ENCODE measurements at places on chromosomes 7 and 10.
A peak's percentile ranks its signal among the peaks of the same experiment; 100 is the strongest.

DNA sequence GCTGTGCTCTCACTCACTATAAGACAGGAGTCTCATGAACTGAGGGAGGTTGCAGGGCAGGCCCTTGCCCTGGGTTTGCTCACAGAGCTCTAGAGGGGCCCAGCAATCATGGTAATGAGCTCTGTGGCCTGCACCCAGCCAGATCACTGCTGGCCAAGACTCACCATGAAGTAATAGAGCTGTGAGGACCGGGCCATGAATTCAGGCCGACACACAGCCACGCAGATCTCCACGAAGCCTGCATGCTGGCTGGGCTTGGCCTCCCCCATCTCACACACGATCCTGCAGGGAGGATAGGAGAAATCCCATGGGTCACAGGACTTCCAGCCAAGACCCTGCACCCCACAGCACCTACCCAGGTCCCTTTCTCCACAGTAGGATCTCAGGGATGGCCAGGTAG, 382.4 kb downstream of the PLXNA4 start:
- no peaks in the 10 kb centered on the region for H3K4me1 ChIP-seq
- no peaks in the 10 kb centered on the region for H3K36me3 ChIP-seq
- H3K27ac ChIP-seq = no peak overlapping the region
- DNase-seq = no peak
- H3K4me3 ChIP-seq = no peak overlapping the region

DNA sequence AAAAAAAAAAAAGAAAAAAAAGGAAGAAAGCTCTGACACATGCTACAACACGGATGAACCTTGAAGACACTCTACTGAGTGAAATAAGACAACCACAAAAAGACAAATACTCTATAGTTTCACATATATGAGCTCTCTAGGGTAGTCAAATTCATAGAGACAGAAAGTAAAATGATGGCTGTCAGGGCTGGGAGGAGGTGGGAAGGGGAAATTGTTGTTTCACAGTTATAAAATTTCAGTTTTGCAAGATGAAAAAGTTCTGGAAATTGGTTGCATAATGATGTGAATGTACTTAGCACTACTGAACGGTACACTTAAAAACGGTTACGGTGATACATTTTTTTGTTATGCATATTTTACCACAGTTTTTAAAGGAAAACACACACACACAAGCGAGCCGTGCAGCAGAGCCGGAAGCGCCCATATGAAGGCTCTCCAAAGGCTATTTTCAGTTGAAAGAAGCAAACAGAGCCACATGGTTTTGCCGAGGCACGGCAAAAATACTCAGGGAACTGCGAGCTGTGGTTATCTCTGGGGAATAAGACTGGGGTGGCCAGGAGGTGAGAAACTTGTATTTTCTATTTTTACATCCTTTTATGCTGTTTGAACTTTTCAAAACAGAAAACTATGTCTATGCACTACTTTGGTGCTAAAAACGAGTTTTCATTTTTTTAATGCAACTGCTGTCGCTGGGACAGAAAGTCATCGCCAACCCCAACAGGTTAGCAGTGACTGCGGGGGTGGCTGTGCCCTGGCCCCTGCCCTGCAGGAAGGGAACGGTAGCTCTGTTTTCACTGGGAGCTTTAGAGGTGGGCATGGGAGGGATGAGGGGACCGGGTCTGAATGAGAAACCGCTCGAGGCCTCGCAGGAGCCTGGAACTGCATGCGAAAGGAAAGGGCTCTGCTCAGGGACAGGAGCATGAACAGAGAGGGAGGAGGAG, 132.9 kb downstream of the OAT start:
- no peak for DNase-seq
- no peak overlapping the region for H3K4me3 ChIP-seq
- H3K27me3 ChIP-seq = no peaks in the 10 kb centered on the region
- no peak overlapping the region for H3K27ac ChIP-seq
- H3K4me1 ChIP-seq = no peaks in the 10 kb centered on the region

- no peak for DNase-seq
- no peak overlapping the region for H3K27ac ChIP-seq
- H3K4me1 ChIP-seq = peaks cover 7% of the 10 kb centered on the region
- H3K4me3 ChIP-seq = no peak overlapping the region
Observed at GRCh38 chr10:32148864-32149251, 92.6 kb upstream of the KIF5B start.

- H3K27ac ChIP-seq = no peak overlapping the region
- H3K4me3 ChIP-seq = no peak overlapping the region
- no peaks in the 10 kb centered on the region for H3K4me1 ChIP-seq
- no peaks in the 10 kb centered on the region for H3K36me3 ChIP-seq
- no peak for DNase-seq
- no peaks in the 10 kb centered on the region for H3K27me3 ChIP-seq
Observed at GRCh38 chr10:95796504-95796903, 40.5 kb downstream of the ENTPD1 start.

GRCh38 chr7:36344622-36345021, 45.0 kb upstream of the ANLN start:
- no peaks in the 10 kb centered on the region for H3K27me3 ChIP-seq
- no peaks in the 10 kb centered on the region for H3K36me3 ChIP-seq
- no peaks in the 10 kb centered on the region for H3K4me1 ChIP-seq

GRCh38 chr7:140656548-140657515, 15.9 kb upstream of the ADCK2 start:
- H3K27me3 ChIP-seq = no peaks in the 10 kb centered on the region
- no peaks in the 10 kb centered on the region for H3K36me3 ChIP-seq
- peak overlapping the region; percentile 26 for H3K4me3 ChIP-seq
- DNase-seq = no peak

DNA sequence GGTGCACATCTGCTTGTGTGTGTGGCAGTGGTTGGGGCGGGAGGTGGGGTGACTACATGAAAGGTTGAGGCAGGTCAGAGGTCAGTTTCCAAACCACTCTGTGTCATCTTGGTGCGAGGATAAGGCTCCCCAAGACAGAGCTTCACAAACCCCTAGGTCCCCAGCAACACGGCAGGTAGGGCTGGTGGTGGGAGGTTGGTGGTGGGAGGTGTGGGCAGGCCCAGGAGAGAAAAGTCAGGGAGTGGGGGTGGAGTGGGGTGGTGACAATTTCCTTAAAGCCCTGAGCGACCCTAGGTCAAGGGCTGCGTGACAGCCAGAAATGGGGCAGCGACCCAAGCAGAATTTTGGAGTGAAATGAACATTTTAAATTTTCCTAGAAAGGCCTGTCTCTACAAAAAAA, 1.6 kb upstream of the STRA8 start:
- DNase-seq = no peak
- no peak overlapping the region for H3K4me3 ChIP-seq
- H3K27ac ChIP-seq = no peak overlapping the region
- H3K27me3 ChIP-seq = no peaks in the 10 kb centered on the region
- no peaks in the 10 kb centered on the region for H3K36me3 ChIP-seq
- no peaks in the 10 kb centered on the region for H3K4me1 ChIP-seq

GRCh38 chr7:2094454-2095045, 138.2 kb downstream of the MAD1L1 start:
- peaks cover 4% of the 10 kb centered on the region for H3K4me1 ChIP-seq
- H3K27me3 ChIP-seq = no peaks in the 10 kb centered on the region
- DNase-seq = no peak
- H3K36me3 ChIP-seq = no peaks in the 10 kb centered on the region

- no peak overlapping the region for H3K4me3 ChIP-seq
- H3K4me1 ChIP-seq = no peaks in the 10 kb centered on the region
- no peaks in the 10 kb centered on the region for H3K27me3 ChIP-seq
- no peak for DNase-seq
- H3K27ac ChIP-seq = no peak overlapping the region
- H3K36me3 ChIP-seq = no peaks in the 10 kb centered on the region
Observed at GRCh38 chr7:158109364-158110033, 478.1 kb downstream of the PTPRN2 start.

- no peak for DNase-seq
- no peak overlapping the region for H3K27ac ChIP-seq
- peaks cover 7% of the 10 kb centered on the region for H3K4me1 ChIP-seq
- H3K4me3 ChIP-seq = no peak overlapping the region
Observed at GRCh38 chr10:117547716-117548668, 5.4 kb downstream of the EMX2 start.

GRCh38 chr7:113004726-113005454, 81.7 kb downstream of the GPR85 start:
- no peak for DNase-seq
- H3K4me1 ChIP-seq = no peaks in the 10 kb centered on the region
- H3K36me3 ChIP-seq = no peaks in the 10 kb centered on the region
- H3K27me3 ChIP-seq = no peaks in the 10 kb centered on the region
- no peak overlapping the region for H3K4me3 ChIP-seq

- no peaks in the 10 kb centered on the region for H3K4me1 ChIP-seq
- DNase-seq = no peak
- no peak overlapping the region for H3K4me3 ChIP-seq
Observed at GRCh38 chr7:69246758-69247157, 351.5 kb upstream of the AUTS2 start.

GRCh38 chr7:12638851-12639456, 48.5 kb upstream of the ARL4A start:
- H3K27me3 ChIP-seq = no peaks in the 10 kb centered on the region
- no peak for DNase-seq
- H3K4me1 ChIP-seq = no peaks in the 10 kb centered on the region
- no peak overlapping the region for H3K4me3 ChIP-seq
- H3K27ac ChIP-seq = no peak overlapping the region
- H3K36me3 ChIP-seq = no peaks in the 10 kb centered on the region

GRCh38 chr10:72765051-72765745, 73.3 kb downstream of the MCU start:
- H3K4me3 ChIP-seq = no peak overlapping the region
- no peak overlapping the region for H3K27ac ChIP-seq
- H3K4me1 ChIP-seq = no peaks in the 10 kb centered on the region
- no peaks in the 10 kb centered on the region for H3K36me3 ChIP-seq

DNA sequence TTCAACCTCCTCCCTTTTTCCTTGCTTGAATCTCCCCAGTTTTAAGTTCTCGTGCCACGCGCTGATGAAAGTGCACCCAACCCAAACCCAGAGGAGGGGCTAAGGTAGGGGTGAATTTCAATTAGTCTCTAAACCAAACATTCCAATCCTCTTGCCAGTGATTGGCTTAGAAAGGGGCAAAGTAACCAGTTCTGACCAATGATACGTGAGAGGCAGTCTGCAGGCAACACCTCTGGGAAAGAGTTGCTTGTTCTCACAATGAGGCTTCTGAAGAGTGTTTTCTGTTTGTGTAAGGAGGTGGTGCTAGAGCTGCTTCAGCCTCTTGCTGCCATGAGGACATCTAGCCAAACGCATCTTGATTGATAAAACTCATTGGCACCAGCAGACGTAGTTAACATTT, 21.8 kb downstream of the SLC35G1 start:
- H3K4me3 ChIP-seq = no peak overlapping the region
- H3K27ac ChIP-seq = no peak overlapping the region
- H3K36me3 ChIP-seq = no peaks in the 10 kb centered on the region

DNA sequence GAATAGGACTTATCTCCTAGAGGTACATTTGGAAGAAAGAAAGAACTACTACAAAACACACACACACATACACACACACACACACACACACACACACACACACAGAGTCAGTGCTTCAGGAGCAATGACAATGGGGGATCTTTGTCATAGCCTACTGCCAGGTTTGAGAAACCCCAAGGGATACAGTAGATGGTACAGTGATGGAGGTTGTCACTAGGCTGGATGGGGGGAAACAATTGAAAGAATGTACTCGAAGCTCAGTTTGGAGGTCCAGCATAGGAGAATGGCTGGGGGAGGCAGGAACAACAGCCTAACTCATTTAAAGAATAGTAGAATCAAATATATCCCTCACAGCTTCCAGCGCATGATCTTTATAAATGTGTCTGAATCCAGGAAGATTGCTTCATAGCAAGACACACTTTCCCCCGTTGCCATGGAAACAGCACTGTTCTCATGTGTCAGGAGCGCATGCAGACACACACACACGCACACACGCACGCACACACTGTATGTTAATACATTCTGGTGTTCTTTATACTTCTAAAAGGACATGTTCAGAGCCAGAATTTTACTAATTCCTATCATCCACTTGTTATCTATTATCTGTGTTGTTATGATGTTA, 32.6 kb upstream of the ZNRF2 start:
- H3K27ac ChIP-seq = no peak overlapping the region
- no peak overlapping the region for H3K4me3 ChIP-seq
- no peaks in the 10 kb centered on the region for H3K4me1 ChIP-seq
- DNase-seq = no peak
- H3K27me3 ChIP-seq = no peaks in the 10 kb centered on the region

GRCh38 chr7:30660331-30661255, 21.7 kb downstream of the CRHR2 start:
- no peaks in the 10 kb centered on the region for H3K36me3 ChIP-seq
- no peak overlapping the region for H3K4me3 ChIP-seq

DNA sequence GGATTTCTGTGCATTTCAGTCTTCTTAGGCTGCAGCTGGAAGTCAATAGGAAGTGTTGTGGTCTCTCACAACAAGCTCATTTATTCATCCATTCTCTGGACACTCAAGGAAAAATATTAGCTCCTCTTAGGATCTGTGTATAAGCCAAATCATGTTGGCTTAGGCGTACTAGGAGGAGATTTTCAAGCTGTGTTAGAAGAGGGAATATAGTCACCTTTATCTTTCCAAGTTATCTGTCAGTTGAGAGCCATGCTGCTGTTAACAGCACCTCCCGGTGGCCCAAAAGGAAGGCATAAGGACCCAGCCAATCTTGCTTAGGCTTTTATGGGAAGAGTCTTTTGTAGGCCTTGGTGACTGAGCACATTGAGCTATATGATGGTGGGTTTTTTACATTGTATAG, 220.0 kb downstream of the LRMDA start:
- DNase-seq = no peak
- H3K36me3 ChIP-seq = no peaks in the 10 kb centered on the region
- H3K4me1 ChIP-seq = no peaks in the 10 kb centered on the region
- no peak overlapping the region for H3K4me3 ChIP-seq

DNA sequence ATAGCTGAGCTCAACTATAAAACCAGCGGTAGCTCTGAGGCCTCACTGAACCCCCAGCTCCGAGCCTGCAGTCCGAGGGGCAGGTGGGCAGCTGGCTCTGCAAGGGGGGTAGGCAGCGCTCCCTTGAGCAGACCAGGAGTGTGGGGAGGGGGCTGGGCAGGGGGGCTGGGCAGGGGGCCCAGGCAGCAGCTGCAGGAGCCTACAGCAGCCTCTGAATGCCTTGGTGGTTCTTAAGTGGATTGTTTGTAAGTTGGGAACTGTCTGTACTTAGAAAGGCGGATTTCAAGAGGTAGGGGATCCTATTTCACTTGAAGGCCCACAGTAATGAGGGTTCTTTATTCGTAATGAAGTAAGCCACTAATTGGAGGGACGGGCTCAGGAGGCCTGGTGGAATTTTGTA, 72.3 kb downstream of the ICA1 start:
- DNase-seq = no peak
- no peak overlapping the region for H3K4me3 ChIP-seq
- H3K4me1 ChIP-seq = no peaks in the 10 kb centered on the region
- no peak overlapping the region for H3K27ac ChIP-seq
- H3K27me3 ChIP-seq = no peaks in the 10 kb centered on the region
